NCI-H2029 (cell line): ENCODE measurements at places on chromosomes 6 and 20.

DNA sequence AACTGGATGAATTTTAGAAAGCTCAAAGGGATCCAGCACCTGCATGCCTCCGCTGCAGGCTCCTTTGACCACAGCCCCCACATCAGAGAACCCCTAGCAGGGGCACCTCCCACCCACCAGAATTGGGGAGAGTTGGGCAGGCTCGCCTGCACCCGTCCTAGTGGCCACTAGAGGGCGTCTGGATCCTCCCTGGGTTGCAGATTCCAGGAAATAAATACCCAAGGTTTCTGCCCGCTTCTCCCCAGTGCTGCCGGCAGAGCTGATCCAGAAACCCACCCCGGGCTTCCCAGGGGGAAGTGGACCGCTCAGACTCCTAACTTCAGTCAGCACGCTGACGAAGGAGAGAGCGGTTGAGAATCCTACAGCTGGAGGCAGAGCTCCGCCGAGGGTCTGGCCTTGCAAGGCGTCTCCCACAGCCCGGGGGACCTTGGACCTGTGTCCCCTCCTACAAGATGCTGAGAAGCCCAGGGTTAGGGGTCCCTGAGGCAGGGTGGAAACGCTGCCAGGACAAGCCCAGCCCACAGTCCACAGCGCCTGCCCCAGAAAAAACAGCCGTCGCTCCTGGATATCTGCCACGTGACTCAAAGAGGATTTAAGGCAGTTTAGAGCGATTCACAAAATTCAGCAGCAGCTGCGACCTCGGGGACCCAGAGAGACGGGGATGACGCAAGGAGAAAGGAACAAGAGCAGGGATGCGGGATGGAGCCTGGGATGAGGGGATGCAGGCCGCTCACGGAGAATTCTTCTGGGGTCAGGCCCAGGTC is 32.6 kb upstream of the PHACTR3 start:
- DNase-seq: peak; percentile 8

DNA sequence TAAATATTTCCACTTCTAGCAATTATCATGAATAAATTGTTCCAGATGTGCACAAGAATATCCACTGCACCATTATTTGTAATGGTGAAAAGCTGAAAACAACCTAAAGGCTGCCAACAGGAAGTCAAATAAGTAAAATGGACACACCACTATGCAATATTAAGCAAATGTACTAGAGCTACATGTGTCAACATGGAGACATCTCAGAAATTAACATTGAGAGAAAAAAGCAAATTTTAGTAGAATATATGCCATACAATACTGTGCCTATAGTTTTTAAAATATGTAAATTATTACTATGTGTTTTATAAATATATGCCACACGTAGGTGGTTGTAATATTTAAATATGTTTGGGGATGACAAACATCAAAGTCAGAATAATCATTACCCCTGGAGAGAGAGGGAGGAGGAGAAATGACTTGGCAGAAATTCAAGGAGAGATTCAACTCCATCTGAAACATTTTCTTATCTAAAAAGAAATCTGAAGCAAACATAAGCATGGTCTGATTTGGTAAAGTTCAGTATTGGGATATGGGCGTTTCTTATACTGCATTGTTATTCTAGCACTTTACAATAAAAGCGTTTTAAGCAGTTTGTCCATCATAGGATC is 475.5 kb downstream of the QKI start:
- DNase-seq: no peak

- no peak for DNase-seq
These were observed 388.6 kb upstream of the BTBD3 start for GRCh38 chr20:11529047-11529446.

DNA sequence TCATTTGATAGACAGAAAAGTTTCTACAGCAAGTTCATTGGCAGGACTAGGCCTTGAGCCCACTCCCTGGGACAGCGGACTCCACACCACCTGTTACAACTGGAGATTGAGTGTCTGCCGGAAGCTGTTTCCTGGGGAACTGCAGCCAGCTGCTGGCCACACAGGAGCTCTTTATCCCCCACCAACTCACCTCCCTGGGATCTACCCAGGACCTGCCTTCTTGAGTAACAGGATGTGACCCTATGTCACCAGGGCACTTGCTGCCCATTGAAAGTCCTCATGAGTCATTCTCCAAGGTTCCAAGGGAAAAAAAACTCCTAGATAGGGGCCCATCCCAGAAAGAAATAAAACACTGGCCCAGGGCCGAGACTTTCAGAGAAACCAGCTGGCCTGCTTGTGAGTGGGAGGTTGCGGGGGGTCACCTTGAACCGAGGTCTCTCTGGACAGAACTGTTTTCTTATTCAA is 37.4 kb upstream of the SLC9A8 start:
- DNase-seq: peak; percentile 41

DNA sequence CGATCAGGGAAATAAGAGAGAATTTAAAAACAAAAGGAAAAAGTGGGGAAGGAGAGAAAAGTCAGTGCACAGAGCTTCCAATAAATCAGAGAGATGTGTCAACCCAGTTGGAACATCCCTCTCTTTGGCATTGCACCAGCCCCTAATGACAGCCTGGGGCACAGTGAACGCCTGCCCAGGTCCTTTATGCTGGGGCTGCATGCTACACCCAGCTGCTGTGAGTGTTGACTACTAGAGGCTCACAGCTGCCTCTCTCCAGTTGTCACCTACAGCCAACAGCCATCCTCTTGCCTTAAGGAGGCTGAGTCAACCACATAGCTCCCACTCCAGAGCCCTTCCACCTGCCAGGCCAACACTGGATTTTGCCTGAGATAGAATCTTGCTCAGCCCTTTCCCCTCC is 19.0 kb downstream of the OR2H2 start:
- no peak for DNase-seq

GRCh38 chr6:66964216-66964615 is 1257.2 kb upstream of the EYS start:
- no peak for DNase-seq

DNA sequence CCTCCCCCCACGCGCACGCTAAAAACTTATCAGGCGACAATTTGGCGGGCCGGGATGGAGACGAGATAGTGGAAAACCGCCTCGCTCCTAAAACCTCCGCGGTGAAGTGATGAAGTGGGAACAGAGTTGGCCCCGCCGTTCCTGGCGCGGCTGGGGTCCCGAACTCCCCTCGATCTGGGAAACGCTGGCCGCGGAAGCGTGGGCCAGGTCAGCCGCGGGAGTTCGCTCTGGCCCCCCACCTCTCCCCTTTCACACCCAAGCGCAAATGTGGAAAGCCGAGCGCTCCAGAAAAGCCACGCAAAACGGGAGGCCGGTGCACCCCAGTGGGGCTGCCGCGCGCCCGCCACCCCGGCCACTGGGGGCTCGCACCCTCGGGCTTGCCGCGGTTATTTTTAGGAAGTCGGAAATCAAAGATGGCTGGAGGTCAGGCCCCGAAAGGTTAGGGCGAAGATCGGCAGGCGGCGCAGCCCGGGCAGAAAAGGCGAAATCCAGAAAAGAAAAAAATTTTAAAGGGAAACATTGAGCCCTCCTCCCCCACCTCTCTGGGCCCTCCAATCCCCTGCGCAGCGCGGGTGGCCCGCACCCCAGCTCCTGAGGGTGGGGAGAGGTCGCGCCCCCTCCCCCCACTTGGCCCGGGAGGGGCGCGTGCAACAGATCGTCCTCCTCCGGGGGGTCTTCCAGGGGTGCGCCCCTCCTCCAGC is 1.0 kb downstream of the SALL4 start:
- no peak for DNase-seq

DNA sequence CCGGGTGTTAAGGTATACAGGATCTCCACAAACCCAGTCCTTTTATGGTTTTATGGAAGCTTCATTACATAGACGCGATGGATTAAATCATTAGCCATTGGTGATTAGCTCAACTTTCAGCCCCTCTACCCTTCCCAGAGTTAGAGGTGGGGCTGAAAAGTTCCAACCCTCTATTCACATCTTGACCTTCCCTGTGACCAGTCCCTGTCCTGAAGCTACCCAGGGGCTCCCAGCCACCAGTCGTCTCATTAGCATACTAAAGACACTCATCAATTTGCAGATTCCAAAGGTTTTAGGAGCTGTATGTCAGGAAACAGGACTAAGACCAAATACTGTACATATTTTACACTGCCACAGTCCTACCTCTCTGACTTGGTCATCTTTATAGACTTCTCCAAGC is 21.0 kb downstream of the KHDC1L start:
- DNase-seq: no peak

DNA sequence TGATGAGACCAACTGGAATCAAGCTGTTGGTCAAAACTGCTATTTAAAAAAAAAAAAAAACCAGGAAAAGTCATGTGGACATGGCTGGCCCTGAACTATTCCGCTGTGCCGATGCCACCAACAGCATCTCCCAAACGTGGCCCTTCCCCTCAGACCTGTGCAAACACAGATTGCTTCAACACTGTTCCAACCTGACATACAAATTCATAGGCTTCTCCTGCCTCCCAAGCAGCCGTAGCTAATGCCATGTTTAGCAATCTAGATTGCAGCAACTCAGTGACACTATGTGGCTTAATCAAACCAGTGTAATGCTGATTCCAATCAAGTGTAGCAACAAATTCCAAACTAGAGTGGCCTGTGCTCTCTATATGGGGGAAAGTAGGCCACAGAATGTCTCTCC is 16.2 kb downstream of the PRKN start:
- DNase-seq: no peak

GRCh38 chr6:112291161-112291762 is 36.9 kb upstream of the LAMA4 start:
- no peak for DNase-seq
